ENCODE measurements at places on chromosomes 4 and X. TPM values are rescaled to one million over a fixed set of nuclear protein-coding genes. Genes with fewer than 3 reads are reported as not detected.

- no peak overlapping the region for H3K27ac ChIP-seq
- no peaks in the 10 kb centered on the region for H3K4me1 ChIP-seq
- no peaks in the 10 kb centered on the region for H3K27me3 ChIP-seq
- H3K4me3 ChIP-seq = no peak overlapping the region
Observed at GRCh38 chrX:7198499-7198898, 50.5 kb upstream of the PUDP start.

- no peak overlapping the region for H3K4me3 ChIP-seq
- H3K27me3 ChIP-seq = no peaks in the 10 kb centered on the region
- no peak for DNase-seq
- peaks cover 75% of the 10 kb centered on the region for H3K4me1 ChIP-seq
Observed at GRCh38 chr4:99821918-99822503, 5.4 kb downstream of the DAPP1 start.

DNA sequence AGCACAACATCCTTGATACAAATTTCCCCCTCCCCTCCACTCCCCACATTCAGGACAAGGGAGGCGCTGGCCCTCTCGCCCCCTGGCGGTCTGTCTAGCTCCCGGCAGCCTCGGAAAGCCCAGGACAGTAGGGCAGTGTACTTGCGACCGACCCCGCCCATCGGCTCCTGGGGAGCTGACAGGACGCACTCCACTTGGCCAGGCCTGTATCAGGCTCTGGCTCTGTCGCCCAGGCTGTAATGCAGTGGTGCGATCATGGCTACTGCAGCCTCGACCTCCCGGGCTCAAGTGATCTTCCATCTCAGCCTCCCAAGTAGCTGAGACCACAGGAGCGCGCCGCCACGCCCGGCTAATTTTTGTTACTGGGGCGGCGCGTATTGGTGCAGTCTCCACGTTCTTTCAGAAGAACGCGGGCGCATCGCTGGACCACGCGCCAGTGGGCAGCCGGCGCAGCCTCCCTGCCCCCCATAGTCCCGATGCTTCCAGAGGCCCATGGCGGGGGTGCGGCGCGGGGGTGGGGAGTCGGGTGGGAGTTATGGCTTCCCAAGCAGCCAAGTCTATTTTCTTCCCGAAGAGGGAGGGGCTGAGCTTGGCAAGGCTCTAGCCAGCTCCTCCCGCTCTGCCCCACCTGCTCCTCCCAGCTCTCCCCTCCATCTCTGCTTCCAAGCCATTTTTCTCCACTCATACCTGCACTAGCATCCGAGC is 7.8 kb upstream of the AKAP14 start:
- no peak overlapping the region for H3K27ac ChIP-seq
- H3K27me3 ChIP-seq = no peaks in the 10 kb centered on the region
- peak overlapping the region; percentile 35 for H3K4me3 ChIP-seq
- H3K36me3 ChIP-seq = no peaks in the 10 kb centered on the region
- DNase-seq = peak; percentile 70

GRCh38 chr4:185693548-185694215 is 118.3 kb downstream of the SORBS2 start:
- no peak overlapping the region for H3K27ac ChIP-seq
- no peaks in the 10 kb centered on the region for H3K27me3 ChIP-seq
- no peaks in the 10 kb centered on the region for H3K36me3 ChIP-seq

GRCh38 chr4:14671146-14671545 is 331.1 kb upstream of the CPEB2 start:
- no peaks in the 10 kb centered on the region for H3K36me3 ChIP-seq
- no peak overlapping the region for H3K4me3 ChIP-seq
- H3K27me3 ChIP-seq = no peaks in the 10 kb centered on the region
- no peaks in the 10 kb centered on the region for H3K4me1 ChIP-seq

GRCh38 chrX:152896450-152896849 is 1.4 kb upstream of the ZNF185 start:
- no peak for DNase-seq
- H3K4me1 ChIP-seq = no peaks in the 10 kb centered on the region
- no peak overlapping the region for H3K27ac ChIP-seq
- no peaks in the 10 kb centered on the region for H3K36me3 ChIP-seq

DNA sequence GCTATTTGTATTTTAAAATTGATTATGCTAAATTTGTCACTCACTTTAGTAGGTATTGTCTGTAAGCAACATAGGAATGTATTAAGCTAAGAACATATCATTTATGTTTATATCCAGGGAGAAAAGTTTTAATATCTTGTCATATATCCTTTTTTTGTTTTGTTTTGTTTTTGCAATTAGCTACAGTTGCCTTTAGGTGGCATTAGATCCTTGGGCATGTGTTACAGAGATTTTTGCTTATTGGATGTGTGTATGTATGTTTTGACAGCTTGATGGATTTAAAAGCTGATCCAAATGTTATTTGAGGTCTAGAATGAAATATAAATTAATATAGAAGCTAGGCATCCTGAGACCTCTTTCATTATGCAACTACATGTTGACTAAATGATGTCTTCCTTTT is 36.1 kb upstream of the OTUD4 start:
- H3K27ac ChIP-seq = no peak overlapping the region
- H3K27me3 ChIP-seq = peaks cover 8% of the 10 kb centered on the region
- H3K36me3 ChIP-seq = no peaks in the 10 kb centered on the region
- H3K4me1 ChIP-seq = no peaks in the 10 kb centered on the region
- H3K4me3 ChIP-seq = no peak overlapping the region

- H3K4me1 ChIP-seq = peaks cover 11% of the 10 kb centered on the region
- H3K4me3 ChIP-seq = no peak overlapping the region
- no peaks in the 10 kb centered on the region for H3K27me3 ChIP-seq
Observed at GRCh38 chr4:141702472-141703182, 66.2 kb downstream of the IL15 start.

DNA sequence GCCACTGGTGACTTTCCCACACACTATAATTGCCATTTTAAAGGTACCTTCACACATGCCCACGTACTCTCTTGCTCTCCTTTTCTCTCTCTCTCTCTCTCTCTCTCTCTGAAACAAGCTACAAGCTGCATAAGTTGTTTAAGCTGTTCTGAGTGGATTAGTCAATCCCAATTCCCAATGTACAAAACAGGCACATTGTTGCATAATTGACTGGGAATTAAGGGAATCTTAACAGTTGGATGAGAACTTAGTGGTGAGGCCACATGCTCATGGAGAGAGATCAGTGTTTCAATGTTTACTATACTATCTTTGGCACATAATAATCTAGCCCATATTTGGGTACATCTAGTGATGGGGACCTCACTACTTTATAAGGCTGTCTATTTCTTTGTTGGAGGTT is 123.3 kb downstream of the ARHGEF9 start:
- H3K36me3 ChIP-seq = peaks cover 21% of the 10 kb centered on the region
- no peaks in the 10 kb centered on the region for H3K4me1 ChIP-seq
- H3K4me3 ChIP-seq = no peak overlapping the region
- H3K27ac ChIP-seq = no peak overlapping the region

GRCh38 chr4:15159477-15160019 is 157.3 kb downstream of the CPEB2 start:
- H3K27ac ChIP-seq = no peak overlapping the region
- no peak overlapping the region for H3K4me3 ChIP-seq
- no peaks in the 10 kb centered on the region for H3K36me3 ChIP-seq
- no peak for DNase-seq
- H3K27me3 ChIP-seq = peaks cover 3% of the 10 kb centered on the region
- no peaks in the 10 kb centered on the region for H3K4me1 ChIP-seq

DNA sequence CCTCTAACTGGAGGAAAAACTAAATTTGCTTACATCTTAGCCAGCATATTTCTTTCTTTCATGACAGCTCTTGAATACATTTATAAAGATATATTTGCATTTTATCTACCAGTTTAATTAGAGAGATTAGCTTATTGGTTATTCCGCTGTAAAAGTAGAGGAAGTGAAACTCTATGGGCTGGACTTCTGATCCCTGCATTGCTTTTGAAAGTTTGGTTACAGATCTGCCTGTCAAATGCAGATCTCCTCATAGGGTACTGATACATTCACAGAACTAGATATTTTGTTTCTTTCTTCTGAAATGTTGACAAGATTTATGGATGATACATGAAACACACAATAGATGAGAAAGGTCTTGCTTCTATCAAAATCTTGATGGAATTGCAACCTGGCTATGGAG is 581.4 kb upstream of the AADAT start:
- H3K27me3 ChIP-seq = no peaks in the 10 kb centered on the region
- H3K4me1 ChIP-seq = no peaks in the 10 kb centered on the region
- DNase-seq = no peak
- H3K36me3 ChIP-seq = no peaks in the 10 kb centered on the region
- H3K27ac ChIP-seq = no peak overlapping the region
- H3K4me3 ChIP-seq = no peak overlapping the region

- H3K4me1 ChIP-seq = no peaks in the 10 kb centered on the region
- DNase-seq = no peak
- no peak overlapping the region for H3K27ac ChIP-seq
- H3K27me3 ChIP-seq = no peaks in the 10 kb centered on the region
- H3K4me3 ChIP-seq = no peak overlapping the region
Observed at GRCh38 chr4:148757171-148757570, 315.0 kb upstream of the NR3C2 start.

DNA sequence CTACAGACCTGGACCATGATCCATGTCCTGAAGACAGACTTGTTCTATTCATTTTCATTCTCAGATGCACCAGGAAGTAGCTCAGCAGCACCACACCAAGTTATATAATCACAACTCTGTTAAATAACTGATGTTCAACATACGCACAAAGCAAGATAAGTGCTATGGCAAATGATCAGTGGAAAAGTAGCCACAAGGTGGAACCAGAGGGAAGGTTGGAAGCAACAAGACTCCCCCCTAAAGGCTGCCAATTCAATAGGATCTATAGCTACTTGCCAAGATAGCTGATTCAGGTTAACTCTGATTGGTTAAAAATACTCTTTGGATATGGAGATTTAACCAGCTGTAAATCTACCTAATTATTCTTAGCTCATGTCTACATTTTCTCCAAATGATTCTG is 23.7 kb upstream of the FAM47B start:
- H3K27ac ChIP-seq = no peak overlapping the region
- no peaks in the 10 kb centered on the region for H3K4me1 ChIP-seq
- no peaks in the 10 kb centered on the region for H3K36me3 ChIP-seq
- no peak overlapping the region for H3K4me3 ChIP-seq
- DNase-seq = no peak

DNA sequence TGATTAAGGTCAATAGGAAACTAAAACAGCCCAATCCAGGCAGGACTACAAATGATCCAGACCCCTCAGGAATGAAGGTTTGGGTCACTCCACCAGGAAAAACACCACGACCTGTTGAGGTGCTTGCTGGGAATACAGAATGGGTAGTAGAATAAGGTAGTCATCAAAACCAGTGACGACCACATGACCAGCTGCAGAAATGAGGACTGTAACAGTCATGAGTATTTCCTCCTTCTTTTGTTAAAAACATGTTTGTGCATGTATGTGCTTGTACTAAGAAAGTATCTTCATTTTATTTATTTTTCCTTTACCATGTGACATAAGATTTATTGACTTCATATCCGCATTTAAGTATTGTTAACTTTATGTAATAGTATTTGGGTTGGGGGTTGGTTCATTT is 603.5 kb upstream of the NR3C2 start:
- no peaks in the 10 kb centered on the region for H3K36me3 ChIP-seq
- no peak overlapping the region for H3K27ac ChIP-seq
- DNase-seq = no peak
- no peaks in the 10 kb centered on the region for H3K4me1 ChIP-seq
- H3K27me3 ChIP-seq = no peaks in the 10 kb centered on the region
- H3K4me3 ChIP-seq = no peak overlapping the region

DNA sequence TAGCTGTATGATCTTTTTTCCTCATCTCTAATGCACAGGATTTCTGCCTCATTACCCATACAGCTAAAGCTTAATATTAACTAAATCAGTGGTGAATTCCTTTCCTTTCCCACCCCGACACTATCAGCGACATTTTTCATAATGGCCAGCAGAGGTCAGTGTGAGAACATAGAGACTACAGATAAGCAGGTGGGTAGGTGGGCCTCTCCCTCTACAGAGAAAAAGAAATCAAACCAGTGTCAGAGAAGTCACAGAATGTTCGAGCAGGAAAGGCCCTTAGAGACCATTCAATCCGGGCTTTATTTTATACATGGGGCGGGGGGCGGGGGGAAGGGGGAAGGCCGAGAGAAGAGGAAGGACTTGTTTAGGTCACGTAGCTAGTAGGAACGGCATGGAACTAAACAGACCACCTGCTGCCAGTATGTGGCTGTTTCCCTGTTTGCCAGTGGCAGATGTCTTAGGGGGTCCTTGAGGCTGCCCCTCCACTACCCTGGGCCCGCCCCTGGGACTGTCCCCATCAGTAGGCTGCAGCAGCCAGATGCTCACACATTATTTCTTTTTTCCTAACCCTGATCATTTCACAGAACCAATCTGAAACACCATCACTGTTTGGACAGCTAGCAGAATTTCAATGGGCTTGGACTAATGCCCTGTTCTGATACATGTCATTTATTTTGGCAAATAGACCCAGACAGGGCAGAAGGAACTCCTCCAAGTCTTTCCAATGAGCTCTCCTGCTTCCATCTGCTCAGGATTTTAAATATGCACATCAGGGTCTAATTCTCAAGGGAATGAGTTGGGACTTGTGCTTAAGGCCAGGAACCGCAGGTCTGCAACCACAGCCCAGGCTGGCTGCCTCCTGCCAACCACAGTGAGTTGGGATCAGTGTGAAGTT is 133.4 kb downstream of the ATG4A start:
- no peaks in the 10 kb centered on the region for H3K27me3 ChIP-seq
- no peaks in the 10 kb centered on the region for H3K4me1 ChIP-seq
- no peak for DNase-seq
- no peak overlapping the region for H3K4me3 ChIP-seq
- no peaks in the 10 kb centered on the region for H3K36me3 ChIP-seq
- no peak overlapping the region for H3K27ac ChIP-seq

DNA sequence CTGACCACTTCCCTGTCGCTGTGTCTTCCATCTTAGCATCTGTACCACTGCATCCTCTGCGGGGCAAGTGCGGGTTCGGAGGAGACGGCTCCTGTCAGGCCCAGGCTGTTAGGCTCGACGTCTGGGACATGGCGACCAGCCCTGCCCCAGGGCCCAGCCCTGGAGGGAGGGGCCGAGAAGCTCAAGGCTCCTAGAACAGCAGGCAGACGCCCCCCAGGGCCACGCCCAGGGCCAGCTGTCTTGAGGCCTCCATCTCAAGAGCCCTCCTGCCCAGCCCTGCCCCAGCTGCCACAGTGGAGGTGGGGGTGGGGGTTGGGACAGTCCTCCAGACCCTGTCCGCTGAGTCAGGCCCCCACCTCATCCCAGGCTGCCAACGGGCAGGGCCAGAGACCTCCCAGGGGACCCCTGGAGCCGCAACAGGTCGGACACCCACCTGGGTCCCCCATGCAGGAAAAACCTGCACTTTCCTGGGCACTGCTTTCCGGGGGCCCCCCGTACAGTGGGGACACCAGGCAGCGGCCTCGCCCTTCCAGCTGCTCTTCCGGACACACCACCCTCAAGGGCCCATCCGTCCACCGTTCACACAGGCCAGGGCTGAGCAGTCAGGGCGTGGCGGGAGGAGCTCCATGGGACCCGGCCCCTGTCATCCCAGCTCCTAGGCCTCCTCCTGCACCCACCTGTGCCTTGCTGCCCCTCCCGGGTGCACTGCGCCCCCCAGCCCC is 83.1 kb downstream of the FAM53A start:
- no peak overlapping the region for H3K27ac ChIP-seq
- peaks cover 12% of the 10 kb centered on the region for H3K4me1 ChIP-seq
- H3K4me3 ChIP-seq = no peak overlapping the region
- no peak for DNase-seq
- no peaks in the 10 kb centered on the region for H3K36me3 ChIP-seq
- H3K27me3 ChIP-seq = no peaks in the 10 kb centered on the region

- no peak overlapping the region for H3K4me3 ChIP-seq
- no peak overlapping the region for H3K27ac ChIP-seq
- H3K36me3 ChIP-seq = no peaks in the 10 kb centered on the region
- DNase-seq = no peak
Observed at GRCh38 chr4:61380865-61381264, 180.7 kb downstream of the ADGRL3 start.

GRCh38 chr4:136713140-136713539 is 819.2 kb downstream of the PCDH18 start:
- DNase-seq = no peak
- no peaks in the 10 kb centered on the region for H3K4me1 ChIP-seq

The CSN1S1 gene
- total RNA-seq = not detected

The YIPF6 gene
- 24.5 TPM for total RNA-seq

The TMEM31 gene
- total RNA-seq = not detected

The GAGE12F gene
- not detected for total RNA-seq

All from activated CD4-positive, alpha-beta memory T cell treated with anti-CD3 and anti-CD28 coated beads, Interleukin-2, amount 10 ng/mL, durations not matched to agents 7 days and 5 days (primary cell).